ENCODE measurements at places on chromosomes 3 and 15. TPM values are rescaled to one million over a fixed set of nuclear protein-coding genes. Genes with fewer than 3 reads are reported as not detected.

Gene ACP3
- not detected for total RNA-seq

GRCh38 chr3:66496746-66497145 lies 4.1 kb downstream of the LRIG1 start:
- no peak for DNase-seq

DNA sequence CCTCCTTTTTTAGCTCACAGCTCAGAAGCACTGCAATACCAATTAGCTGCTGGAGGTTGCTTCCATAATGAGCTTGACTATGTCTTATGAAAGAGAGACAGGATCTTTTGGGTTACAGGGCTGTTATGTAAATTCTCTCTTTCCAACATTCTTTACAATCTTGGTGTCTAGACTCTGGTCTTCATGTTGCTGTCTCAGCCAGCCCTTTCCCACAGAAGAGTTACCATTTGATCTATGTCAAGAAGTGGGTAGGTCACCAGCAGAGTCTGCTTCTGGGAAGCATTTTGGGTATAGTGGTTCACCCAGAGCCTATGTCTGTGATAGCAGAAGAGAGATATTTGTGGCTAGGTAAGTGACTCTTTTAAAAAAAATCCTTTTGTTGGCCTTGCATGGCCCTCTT lies 234.5 kb downstream of the SATB1 start:
- DNase-seq, result no peak

Gene GOLGA6L7
- total RNA-seq, result not detected

GRCh38 chr3:196163666-196164493 lies 47.3 kb downstream of the ZDHHC19 start:
- no peak for DNase-seq

DNA sequence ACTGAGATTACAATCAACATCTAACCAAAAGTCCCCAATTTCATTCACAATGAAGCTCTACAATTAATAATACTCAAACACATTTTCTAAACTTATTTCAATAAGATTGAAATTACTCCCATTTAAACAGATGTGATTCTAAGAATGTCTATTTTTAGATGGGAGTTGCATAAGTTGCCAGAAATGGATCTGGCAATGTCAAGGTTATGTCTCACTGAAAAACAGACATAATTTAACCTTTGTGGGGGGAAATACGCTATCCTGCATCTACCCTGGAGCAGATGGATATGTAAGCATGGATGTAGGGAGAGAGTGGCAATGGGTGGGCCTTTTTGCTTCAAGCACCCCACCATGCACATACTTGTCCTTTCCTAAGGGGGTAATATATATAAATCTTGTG lies 6.7 kb upstream of the EIF1B start:
- DNase-seq, result no peak

DNA sequence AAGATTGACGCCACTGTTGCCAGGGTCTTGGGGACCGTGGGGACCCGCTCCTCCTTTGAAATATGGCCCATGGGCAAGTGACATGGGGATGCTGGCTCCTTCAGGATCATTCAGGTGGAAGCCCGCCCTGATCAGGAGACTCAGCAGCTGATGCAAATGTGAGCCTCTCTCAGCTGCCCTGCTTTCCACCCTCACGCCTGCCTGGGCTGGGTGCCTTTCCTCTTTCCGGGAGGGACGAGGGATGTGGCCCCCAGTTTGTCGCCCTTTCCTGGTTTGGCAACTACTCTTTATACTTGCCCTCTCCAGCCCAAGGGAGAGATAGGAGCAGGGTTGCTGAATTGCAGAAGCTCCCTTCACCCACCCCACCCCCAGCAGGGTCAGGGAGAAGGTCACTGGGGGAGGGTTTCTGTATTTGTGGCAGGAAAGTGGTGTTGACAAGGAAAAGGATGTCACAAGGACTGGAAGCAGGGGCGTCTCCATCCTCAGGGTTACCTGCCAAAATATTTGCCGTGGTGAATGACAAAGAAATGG lies 21.8 kb downstream of the DNASE1L3 start:
- no peak for DNase-seq

- no peak for DNase-seq
Measured at GRCh38 chr15:25378501-25378901, 60.3 kb downstream of the UBE3A start.

DNA sequence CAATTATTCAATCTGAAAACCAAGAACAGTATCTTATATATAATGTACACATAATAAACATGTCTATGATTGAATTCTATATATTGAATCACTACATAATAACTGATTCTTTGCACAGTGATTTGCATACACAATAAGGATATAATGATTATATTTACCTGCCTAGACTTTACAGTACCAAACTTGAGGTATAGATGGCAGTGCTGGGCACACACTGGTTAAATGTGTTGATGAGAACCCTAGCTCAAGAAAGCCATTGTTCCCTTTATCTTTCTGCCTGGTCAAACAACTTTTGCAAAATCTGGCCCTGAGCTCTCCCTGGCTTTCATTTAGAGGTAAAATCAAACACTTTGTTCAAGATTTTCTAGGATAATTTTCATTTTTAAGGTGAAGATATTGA lies 697.7 kb downstream of the TUSC7 start:
- no peak for DNase-seq

DNA sequence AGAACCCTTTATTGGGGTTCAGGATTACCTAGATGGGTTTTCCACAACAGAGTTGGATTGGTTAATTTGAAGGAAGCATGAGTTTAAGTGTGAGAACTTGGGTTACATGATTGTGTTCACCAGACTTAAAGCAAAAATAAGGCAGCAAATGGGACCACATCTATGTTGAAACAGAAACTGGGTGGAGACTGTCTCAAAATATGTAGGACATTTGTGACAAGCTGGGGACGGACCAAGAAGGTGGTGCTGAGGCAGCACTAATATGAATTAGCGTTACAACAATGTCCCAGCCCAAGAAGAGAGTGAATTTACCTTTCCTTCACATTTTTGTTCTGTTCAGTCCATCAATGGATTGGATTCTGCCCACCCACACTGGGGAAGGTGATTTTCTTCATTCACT lies 866 bp upstream of the AADACL2 start:
- DNase-seq, result no peak

GRCh38 chr15:24848050-24848449 lies 106.7 kb upstream of the SNRPN start:
- no peak for DNase-seq

DNA sequence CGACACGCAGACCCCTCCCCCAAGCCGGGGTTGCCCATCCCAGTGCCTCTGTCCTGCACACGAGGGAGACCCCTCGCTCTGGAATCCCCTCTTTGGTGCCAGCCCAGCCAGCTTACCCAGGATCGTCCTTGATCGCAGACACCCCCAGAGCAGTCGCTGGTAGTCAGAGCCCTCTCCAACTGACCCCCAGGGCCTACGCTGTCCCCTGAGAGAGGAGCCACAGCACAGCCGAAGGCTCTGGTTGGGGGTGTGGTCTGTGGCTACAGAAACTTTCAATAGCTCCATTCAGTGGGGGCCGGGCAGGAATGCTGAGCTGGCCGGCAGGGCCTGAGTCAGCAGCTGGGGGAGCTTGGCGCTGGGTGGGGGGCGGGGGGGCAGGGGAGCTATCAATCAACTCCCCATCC lies at the start of gene LCTL:
Gene LCTL, minus strand, starts transcription at position 258 of the 404 bp plus-strand sequence. CDS start 633 bp downstream, outside the sequence.
- DNase-seq, result no peak

Gene SPESP1
- total RNA-seq, result 1.0 TPM

- no peak for DNase-seq
Measured at GRCh38 chr15:78080088-78080460, 2.6 kb upstream of the TBC1D2B start.

- no peak for DNase-seq
Measured at GRCh38 chr3:46759239-46760167, 41.8 kb upstream of the PRSS50 start.

- no peak for DNase-seq
Measured at GRCh38 chr3:61783993-61784718, 222.8 kb downstream of the PTPRG start.

Gene STRC
- total RNA-seq, result 0.27 TPM

DNA sequence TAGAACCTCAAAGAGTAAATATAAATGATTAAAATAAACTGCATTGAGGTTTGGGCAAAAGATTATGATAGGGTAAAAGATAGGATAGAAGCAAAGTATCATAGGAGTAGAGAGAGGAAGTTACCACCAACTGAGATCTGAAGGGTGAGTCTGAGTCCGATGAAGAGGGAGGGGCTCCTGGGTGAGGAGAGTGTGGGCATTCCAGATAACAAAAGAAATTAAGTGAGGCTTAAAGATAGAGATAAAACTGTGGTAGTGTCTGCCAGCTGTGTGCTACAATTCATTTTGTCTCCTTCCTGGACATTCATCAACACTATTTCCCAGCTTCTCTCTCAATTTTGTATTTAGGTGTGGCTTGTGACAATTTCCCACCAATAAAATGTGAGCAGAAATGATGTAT lies 343.0 kb upstream of the PLSCR5 start:
- DNase-seq, result no peak

Gene FRMD4B
- total RNA-seq, result 40.3 TPM

DNA sequence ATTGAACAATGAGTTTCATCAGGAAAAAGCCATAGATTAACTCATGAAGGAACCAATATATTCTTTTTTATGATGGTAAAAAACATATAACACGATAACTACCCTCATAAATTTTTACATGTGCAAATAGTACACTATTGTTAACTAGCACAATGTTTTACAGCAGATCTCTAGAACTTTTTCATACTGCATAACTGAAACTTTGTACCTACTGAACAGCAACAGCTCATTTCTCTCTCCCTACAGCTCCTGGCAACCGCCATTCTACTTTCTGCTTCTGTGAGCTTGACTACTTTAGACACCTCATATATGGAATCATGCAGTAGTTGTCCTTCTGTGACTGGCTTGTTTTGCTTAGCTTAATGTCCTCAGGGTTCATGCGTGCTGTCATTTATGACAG lies 235.4 kb downstream of the NFKBIZ start:
- DNase-seq, result no peak

GRCh38 chr15:33132722-33133345 lies 61.7 kb downstream of the FMN1 start:
- no peak for DNase-seq

Gene NR1I2
- total RNA-seq, result 0.35 TPM

Gene CCDC54
- not detected for total RNA-seq

- DNase-seq, result no peak
Measured at GRCh38 chr3:173745952-173746682, 348.6 kb downstream of the NLGN1 start.

DNA sequence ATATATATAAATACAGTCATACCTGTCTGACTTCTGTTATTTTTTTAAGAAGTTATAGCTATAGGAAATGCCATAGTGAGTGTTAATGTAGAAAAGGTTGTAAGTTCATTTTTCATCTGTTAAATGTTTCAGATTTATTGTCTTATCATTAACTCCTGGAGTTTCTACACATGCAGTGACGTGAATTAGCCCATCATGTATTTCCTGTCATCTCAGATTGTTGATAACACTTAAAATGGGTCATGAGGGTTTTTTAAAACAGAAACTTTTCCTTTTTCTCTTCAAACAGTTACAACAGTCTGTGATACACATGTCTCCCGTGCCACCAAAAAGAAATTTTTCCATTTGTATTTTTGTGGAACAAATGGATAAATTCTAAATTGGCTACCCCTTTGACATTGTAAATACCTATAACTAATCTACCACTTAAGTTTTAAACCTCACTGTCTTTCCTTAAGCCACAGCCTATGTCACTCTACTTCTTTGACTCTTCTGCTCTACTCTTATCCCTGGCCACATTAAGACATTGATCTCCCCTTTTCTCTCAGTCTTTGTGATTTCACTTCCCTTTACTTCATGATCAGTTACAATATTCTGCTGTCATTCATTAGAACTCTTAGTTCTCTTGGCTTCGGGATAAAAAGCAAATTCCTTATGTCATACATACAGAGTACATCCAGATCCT lies 89.1 kb downstream of the NEO1 start:
- peak; percentile 36 for DNase-seq

DNA sequence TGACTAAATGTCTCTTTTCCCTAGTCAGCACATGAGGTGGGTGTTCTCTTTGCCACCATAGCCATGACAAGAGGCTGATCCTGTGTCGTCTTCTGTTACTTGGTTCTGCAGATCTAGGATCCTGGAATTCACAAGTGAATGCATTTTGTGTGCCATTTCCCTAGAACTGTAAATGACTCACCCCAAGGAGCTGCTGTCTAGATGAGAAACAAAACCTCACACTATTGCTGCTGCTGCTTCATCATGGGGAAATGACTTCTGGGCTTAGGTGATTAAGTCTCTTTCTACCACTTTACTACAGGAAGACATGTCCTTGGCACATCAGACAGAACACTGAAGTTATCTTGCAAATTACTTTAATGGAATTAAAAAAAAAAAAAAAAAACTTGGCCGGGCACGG lies 54.9 kb downstream of the SLCO3A1 start:
- no peak for DNase-seq

Gene SLCO2A1
- total RNA-seq, result not detected

DNA sequence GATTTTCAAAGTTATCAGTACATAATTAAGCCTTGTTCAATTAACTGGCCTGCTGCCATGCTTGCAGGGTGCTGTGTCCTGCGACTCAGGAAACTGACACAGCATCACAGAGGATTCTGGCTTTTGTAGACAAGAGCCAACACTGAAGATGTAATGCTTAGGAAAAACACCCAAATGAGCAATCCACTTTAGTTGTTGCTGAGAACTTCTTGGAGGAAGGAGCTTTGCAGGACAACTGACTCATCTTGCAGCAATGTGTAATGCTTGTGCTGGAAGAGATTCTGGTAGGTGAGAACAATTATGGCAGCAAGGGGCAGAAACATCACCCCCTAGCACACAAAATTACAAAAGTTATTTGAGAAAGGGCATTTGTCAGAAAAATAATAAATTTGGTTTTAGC lies 67.6 kb downstream of the NLGN1 start:
- DNase-seq, result no peak

GRCh38 chr3:185056908-185057307 lies 96.0 kb downstream of the C3orf70 start:
- DNase-seq, result no peak

Data from CD8-positive, alpha-beta memory T cell (primary cell).